SW480 (cell line): ENCODE measurements at places on chromosomes 7 and 10.
A peak's percentile ranks its signal among the peaks of the same experiment; 100 is the strongest.

- DNase-seq, result no peak
Observed at GRCh38 chr10:114233482-114233881, 5.6 kb upstream of the VWA2 start.

- DNase-seq, result peak; percentile 44
Observed at GRCh38 chr7:155702616-155703015, 58.2 kb downstream of the RBM33 start.

GRCh38 chr7:9835199-9835598, 1138.5 kb upstream of the PHF14 start:
- no peak for DNase-seq

DNA sequence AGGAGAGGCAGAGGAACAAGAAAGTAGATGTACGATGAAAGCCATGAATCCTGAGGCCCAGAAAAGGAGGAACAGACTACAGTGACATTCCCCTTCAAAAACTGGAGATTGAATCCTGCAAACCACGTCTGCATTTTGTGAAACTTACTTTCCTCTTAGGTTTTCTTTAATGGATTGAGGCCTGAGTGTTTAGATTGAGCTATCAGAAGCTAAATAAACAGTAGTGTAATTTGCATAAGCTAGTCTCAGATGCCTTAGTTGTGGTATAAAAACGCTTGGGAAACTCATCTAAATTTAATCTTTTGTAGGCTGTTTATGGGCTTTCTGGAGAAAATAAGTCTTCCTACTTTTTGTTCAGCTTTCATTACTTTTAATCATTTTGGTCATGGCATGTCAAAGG, 94.8 kb upstream of the HDAC9 start:
- DNase-seq, result no peak

DNA sequence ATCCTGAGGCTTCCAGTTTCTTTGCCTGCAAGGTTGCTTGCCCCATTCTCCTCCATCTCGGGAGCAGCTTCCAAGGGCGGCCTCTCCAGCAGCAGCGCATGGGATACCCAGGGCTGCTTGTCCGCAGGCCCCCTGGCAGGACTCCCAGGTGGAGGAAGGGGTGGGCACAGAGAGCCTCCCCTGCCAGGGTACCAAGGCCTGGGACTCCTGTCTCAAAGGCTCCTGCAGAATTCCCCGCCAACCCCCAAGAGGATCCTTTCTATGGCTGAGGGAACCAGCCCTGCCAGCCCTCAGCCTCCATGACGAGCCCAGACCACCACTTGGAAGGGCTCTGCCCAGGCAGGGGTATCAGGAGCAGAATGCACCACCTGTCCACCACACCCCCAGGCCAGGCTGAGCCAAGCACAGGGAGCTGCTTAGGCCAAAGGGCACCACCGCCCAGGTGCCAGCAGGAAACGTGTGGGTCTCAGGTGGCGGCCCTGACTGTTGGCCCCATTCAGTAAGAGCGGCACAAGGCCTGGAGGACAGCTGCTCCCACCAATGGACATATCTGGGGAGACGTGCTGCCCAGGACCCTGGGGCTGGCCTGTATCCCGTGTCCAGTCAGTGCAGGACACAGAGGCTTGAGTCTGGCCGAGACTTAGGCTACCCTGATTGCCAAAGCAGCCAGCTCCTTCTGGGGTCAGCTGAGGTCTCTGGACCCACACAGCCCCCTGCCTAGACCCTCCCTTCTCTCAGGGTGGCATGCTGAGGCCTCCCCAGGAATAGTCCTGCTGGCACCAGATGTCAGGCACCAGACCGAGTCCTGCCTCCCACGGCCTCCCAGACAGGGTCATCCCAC, 33.8 kb upstream of the INPP5A start:
- no peak for DNase-seq

DNA sequence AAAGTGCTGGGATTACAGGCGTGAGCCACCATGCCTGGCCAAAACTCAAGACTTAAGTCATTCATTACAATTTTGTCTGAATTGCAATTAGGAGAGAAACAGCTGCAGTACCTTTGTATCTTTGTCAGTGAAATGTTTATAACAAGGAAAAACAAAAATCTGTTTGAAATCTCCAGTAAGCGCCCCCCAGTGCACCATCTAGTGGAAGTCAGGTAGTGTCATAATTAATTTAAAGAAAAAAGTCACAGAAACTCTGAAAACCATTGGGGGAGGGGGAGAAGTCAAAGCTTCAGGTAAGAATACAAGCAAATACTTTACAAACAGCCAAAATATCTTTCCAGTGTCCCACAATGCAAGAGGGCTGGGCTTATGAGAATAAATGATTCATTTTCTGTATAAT, 2.8 kb downstream of the MPP7 start:
- no peak for DNase-seq

DNA sequence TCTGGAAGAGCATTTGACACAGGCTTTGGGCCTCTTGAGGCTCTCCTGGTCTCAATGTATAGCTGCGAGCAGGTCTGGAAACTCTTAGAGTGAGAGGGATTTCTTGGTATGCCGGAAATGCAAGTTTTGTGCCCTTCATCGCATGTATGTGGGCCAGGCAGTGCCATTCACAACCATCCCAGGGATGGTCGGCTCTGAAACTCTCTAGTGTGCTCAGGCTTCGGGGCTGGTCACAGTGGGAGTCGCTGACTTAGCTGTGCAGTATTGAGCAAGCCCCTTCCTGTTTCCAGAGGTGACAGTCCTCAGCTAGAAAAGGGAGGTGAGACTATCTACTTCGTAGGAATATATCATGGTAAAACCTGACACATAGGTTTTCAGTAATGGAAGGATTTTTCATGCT, 2.0 kb upstream of the AOAH start:
- DNase-seq, result no peak

GRCh38 chr7:51701935-51702334, 385.3 kb upstream of the COBL start:
- DNase-seq, result no peak

DNA sequence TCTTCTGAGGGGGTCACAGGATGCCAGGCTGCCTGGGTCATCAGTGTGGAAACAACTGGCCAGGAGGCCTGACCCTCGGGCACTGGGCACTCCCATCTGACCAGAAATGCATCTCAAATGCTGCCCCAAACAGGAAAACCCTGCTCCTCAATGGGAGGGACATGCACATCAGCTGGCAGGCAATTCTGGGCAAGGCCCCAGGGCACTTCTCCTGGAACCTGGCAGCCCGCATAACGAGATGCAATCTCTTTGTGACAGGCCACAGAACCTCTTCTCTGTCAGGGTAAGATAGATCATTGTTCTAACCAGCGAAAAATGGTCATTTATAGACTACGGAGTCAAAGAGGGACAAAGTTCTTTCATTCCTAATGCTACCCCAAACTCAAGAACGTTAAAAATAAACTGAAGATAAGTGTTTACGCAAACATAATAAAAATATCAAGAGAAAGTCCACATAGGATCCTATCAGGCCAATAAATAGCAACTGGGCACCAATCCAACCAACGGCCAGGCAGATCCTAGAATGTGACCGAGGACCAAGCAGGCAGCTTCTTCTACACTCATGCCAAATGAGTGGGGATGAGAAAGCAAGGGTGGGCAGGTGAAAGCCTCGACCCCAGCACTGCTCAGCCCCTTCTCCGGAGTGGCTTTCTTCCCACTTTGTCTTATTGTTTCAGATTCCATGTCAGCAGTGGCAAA, 212.3 kb downstream of the TCERG1L start:
- DNase-seq, result no peak

DNA sequence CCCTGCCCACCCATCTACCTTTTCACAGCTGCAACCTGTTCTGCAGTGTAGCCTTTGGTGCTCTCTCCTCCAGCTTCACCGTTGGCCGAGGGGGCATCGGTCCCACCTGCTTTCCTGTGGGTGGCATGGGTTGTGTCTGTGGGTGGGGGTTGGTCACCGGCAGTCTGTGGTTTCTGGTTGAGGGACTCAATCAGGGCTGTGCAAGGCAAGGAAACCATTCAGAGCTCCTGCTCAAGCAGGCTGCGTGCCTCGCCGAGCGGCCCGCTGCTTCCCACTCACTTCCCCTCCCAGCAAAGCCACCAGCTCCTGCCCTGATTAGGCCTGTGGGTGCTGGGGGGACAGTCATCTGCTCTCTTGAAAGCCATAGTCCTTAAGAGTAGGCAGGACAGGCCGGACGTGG, 9.8 kb downstream of the DNAJB12 start:
- DNase-seq, result no peak

GRCh38 chr7:91264924-91265681, 870 bp downstream of the FZD1 start:
- DNase-seq, result peak; percentile 83

- DNase-seq, result no peak
Observed at GRCh38 chr7:5635461-5636445, 145.7 kb downstream of the RNF216 start.

DNA sequence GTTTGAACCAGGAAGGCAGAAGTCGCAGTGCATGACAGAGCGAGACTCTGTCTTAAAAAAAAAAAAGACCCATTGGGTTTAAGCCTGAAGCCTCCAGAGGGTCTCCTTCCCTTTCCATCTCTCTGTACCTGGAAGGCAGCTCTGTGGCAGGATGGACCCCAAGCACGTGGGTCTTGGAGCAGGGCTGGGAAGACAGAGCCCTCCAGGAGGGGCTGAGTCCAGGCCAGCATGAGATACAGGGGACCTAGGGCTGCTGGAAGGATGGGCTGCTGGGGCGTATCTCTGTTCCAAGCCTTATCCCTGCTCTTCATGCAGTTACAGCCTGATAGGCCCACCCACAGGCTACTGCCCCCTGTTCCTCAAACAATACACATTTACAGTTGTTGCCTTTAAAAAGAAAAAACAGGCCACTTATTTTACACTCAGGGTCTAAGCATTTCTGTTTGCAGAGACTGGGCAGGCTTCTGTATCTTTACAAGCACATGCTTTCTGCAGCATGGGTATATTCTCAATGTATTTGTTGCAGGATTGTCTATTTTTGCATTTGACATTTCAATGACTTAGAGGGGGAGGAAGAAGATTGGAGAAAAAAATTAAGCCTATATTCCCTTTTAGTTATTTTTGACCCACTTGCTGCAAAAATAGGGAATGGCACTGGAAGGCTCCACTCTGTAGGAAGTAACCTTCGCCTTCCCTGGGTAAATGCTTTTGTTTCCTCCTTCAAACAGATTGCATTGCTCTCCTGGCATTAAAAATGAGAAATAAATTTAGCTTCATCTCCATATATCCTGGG, 60.1 kb downstream of the FAM171A1 start:
- no peak for DNase-seq

DNA sequence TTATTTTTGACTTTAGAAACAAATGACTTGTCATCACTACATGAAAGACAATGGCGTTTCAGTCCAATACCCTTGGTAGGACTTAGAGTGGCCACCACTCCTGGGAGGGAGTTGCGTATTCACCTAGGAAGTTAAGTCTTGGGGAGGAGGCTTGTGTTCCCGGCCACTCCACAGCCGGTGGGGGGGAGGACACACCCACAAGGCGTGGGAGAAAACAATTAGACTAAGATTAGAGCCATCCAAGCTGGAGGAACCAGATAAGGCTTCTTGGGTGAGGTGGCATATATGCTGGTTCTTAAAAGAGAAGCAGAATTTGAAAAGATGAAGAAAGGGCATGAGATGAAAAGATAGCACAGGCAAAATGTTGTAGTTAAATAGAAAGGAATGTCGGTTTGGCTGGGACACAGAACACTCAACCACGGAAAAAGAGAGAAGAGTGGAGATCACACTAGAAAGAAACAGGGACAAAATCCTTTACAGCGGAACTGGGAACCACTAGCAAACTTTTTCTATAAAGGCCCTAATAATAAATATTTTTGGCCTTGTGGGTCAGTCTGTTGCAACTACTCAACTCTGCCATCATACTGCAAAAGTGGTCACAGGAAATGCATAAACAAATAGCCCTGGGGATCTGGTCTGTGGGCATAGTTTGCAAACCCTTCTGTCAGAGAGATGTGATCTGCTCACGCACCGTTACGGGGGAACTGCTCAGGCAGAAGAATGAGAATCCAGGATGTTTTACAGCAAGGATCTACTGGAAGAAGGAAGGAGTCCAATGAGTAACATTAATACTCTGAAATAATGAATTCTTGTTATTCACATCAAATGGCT, 651.8 kb downstream of the PARD3 start:
- DNase-seq, result no peak

GRCh38 chr10:124225029-124225466, 131.7 kb upstream of the CHST15 start:
- DNase-seq, result no peak

- DNase-seq, result no peak
Observed at GRCh38 chr7:33685981-33686683, 219.2 kb upstream of the BMPER start.

DNA sequence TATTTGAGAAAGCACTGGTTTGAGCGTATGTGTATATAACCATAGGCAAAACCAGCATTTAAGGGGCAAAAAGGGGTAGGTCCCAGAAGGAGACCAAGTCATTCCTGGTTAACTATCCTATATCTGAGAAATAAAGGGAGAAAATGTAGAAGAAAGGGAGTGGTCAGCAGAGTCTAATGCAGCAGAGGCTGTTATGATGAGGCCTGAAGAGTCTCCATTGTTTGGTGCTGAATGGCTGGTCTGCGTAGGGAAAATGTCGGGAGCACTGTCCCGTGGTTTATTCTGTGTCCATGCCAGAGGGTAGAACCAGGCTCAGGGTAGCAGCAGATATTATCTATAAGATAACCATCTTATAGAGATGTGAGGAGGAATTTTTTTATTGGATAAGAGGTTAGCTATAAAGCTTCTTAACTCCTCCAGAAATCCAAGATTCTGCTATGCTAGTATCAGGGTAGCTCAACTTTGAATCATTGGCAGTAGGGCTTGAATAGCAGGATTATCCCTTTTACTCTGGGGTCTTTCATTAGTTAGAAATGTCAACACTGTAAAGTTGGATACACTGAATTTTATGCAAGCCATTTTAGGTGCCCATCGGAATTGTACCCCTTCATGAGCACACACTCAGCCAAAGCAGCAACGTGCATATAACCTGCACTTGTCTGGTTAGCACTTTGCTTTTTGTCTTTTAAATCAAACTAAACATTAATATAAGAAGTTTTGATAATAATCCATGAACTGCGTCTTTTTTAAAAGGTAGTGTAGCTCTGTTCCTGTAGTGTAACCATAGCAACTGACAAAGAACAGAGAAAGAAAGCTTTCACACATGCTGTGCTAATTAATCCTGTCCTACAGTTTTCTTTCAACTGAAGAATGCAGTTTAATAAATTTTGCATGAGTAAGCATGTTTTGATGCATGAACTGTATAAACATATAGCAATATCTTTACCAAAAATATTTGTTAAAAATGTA, 312.0 kb upstream of the FZD1 start:
- DNase-seq, result no peak

- peak; percentile 41 for DNase-seq
Observed at GRCh38 chr10:6721480-6721879, 141.4 kb upstream of the PRKCQ start.

- DNase-seq, result no peak
Observed at GRCh38 chr7:106187613-106188350, 75.7 kb upstream of the SYPL1 start.
